ENCODE measurements at places on chromosomes 6 and 20. TPM values are rescaled to one million over a fixed set of nuclear protein-coding genes. Genes with fewer than 3 reads are reported as not detected.

DNA sequence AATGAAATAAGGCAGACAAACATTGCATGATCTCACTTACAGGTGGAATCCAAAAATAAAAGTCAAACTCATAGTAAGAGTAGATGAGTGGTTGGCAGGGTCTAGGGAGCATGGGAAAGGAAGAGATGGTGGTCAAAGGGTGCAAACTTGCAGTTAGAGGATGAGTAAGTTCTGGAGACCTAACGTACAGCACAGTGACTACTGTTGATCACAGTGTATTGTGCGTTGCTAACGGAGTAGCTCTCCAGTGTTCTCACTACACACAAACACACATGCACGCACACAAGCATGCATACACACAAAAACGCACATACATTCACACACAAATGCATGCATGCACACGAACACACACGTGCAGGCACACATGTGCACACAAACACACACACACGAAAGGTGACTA, 54.9 kb downstream of the LY86 start:
- no peak for DNase-seq

GRCh38 chr6:110180228-110181008, at the start of gene CDC40:
TSS of gene CDC40 (plus strand) at chr6:110180427. CDS start at chr6:110180445, 18 bp downstream.
- DNase-seq: peak; percentile 53

GRCh38 chr20:10113746-10114145, 79.0 kb downstream of the ANKEF1 start:
- DNase-seq: no peak

DNA sequence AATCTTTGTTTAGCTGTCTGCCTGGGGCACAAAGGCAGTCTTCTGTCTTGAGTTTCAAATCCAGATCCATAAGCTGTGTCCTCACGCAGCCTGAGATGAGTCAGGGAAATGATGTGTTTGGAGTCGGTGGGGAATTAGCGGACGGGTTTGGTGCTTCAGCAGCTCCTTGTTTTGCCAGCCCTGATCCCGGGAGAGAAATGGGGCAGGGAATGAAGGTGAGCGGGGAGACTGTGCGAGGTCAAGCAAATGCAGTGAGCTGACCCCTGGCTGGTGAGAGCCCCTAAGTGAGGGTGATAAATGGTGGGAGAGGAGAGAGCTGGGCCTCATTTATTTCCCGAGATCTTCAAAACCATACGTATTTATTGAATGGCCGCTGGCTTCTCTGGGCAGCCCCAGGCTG, 21.6 kb downstream of the DUSP22 start:
- DNase-seq: no peak

DNA sequence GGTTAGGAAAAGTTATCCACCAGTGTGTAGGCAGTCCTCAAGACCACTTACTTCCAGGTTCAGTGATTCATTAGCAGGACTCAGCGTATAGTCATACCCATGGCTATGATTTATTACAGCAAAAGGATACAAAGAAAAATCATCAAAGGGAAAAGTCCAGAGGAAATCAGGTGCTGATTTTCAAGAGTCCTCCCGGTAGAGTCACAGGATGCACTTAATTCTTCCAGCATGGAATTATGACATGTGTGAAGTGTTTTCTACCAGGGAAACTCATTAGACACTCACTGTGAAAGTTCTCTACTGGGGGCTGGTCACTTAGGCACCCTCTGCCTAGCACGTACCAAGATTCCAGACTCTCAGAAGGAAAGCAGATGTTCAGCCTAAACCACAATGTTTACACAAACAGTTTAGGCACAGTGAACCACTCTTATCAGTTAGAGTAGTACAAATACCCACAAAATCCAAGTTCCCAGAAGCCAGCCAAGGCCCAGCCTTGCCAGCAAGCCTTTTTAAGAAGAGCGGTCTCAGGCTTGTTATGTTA, 10.2 kb downstream of the WFDC3 start:
- DNase-seq: peak; percentile 24

DNA sequence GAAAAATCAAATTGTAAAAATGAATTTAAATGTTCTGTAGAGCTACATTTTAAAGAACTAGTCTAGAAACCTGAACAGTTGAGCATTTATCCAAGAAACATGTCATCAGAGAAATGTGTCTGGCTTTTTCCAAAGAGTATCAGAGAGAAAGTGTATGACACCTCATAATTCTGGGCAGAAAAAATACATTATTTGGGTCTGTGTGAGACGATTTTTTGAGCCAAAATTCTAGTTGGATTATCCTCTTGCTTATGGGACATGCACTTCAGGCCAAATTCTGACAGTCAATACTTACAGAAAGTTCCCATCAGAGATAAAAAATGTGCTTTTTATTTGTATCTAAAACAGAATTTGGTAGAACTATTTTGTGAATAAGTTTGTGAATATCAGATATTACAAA, 1242.7 kb downstream of the EPHA7 start:
- no peak for DNase-seq

GRCh38 chr20:45853484-45853883, 3.7 kb downstream of the ACOT8 start:
- DNase-seq: no peak

DNA sequence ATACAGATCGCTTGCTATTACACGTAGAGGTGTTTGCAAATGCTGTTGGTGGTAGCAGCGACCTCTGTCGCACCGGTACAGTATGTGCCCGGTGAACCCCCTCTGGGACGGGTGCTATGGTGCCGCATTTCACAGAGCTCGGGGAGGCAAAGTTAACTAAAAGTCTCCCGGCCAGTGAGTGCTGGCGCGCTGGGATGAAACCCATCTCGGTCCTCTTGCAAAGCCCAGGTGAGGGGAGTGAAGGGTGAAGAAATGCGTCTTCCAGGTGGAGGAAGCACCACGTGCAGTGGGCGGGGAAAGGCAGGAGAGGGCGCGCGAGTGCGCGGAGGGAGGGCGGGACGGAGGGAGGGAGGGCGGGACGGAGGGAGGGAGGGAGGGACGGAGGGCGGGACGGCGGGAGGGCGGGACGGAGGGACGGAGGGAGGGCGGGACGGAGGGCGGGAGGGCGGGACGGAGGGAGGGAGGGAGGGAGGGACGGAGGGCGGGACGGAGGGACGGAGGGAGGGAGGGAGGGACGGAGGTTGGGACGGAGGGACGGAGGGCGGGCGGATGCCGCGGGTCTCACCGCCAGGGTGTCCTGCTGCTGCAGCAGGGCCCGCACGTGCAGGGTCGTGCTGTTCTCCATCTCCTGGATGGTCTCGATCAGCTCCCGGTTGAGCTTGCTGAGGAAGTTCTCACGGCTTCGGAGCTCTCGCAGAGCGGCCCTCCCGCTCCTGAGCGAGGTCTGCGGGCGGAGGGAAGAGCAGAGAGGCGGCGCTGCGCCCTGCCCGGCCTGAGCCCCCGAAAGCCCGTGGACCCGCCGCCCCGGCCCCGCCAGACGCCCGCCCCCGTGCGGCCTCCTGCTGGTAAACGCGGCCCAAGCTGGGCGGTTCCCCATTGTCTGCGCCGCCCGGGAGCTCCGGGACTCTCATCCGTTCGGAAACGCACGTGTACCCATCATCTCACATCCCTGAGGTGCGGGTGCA, 11.7 kb downstream of the C20orf96 start:
- DNase-seq: no peak

GRCh38 chr6:131027326-131027725, 35.7 kb downstream of the EPB41L2 start:
- DNase-seq: no peak

- peak; percentile 80 for DNase-seq
Observed at GRCh38 chr6:134175532-134176263, 123.3 kb upstream of the SLC2A12 start.

DNA sequence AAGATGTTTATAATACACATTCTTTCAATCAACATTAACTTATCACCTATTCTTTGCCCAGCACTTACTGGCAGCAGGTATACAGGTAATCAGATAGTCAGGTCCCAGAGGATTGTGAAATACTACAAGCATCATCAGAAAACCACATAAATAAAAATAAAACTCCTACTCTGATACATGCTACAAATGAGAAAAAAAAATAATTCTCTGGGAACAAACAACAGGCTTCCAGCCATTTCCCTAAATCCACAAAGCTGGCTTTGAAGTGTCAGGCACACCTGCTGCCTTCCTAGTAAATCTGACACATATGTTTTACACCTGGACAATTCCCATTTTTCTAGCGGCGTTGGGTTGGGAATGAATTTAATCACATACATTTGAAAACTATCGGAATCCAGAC, 384.5 kb upstream of the CDH4 start:
- DNase-seq: no peak

DNA sequence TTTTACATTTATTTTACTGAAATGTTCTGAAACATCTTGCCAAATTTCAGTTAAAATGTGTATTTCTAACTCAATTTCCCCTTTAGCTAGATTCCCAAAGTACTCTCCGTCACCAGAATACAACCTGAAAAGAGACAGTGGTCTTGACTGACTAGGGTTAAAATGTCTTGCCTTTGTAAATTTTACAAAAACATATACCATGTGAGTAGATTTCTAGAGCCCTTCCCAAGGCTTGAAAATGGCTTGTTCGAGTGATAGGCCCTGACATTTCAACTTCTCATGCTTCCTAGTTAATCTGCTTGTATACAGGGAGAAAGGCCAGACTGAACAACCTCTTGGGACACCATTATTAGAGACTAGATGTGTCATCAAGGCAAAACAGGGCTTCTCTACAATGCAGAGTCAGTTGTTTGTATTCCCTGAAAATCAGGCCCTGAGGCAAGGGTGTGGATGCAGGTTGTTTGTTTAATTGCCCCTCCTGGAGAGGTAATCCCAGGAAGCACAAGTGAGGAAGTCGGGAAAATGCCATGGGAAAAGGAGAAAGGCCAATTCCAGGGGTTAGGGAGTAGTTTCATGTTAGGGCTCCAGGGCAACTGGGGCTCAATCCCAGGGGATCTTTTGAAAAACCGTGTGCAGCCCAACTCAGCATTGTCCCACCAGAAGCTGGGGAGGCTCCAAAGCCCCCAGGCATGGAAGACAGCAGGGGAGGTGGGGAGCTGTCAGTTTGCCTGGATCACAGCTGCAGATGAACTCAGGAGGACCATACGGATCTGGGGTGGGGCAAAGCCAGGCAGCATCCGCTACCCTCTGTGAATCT, 11.6 kb upstream of the TFB1M start:
- no peak for DNase-seq

DNA sequence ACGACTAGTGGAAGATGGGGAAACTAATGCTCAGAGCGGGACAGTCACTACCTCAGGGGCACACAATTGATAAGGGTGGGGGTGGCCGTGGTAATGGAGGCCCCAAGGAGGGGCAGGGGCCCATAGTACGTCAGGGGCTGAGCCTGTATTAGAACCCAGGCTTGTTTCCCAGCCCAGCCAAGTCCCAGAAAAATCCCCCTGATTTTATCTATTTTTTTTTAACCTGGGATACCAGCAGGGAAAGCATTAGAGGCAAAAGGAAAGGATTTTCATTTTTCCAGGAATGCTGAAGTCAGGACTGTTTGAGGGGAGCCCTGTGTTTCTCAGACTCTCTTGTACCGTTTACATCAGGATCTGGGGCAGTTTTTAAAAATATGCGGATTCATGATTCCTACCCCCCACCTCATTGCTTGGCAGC, 382 bp downstream of the MYH7B start:
- no peak for DNase-seq

DNA sequence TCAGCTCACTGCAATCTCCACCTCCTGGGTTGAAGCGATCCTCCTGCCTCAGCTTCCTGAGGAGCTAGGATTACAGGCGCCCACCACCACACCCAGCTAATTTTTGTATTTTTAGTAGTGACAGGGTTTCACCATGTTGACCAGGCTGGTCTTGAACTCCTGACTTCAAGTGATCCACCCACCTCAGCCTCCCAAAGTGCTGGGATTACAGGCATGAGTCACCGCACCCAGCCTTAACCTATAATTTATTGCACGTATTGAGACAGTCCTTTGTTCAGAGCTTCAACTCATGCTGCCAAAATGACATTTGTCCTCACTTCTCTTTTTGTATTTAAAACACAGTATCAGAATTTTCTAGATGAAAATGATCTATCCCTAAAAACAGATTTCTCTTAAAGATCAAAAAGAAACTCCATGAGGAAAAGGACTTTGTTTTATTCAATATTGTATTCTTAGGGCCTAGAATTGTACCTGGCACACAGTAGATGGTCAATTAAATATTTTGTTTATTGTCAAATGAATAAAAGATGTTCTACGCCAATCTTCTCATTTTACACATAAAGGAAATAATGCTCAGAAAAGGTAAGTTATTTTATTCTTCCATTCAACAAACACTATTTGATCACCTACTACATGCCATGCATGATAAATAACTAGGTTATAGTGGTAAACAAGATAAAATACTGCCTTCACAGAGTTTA, 10.8 kb downstream of the SERAC1 start:
- DNase-seq: no peak

DNA sequence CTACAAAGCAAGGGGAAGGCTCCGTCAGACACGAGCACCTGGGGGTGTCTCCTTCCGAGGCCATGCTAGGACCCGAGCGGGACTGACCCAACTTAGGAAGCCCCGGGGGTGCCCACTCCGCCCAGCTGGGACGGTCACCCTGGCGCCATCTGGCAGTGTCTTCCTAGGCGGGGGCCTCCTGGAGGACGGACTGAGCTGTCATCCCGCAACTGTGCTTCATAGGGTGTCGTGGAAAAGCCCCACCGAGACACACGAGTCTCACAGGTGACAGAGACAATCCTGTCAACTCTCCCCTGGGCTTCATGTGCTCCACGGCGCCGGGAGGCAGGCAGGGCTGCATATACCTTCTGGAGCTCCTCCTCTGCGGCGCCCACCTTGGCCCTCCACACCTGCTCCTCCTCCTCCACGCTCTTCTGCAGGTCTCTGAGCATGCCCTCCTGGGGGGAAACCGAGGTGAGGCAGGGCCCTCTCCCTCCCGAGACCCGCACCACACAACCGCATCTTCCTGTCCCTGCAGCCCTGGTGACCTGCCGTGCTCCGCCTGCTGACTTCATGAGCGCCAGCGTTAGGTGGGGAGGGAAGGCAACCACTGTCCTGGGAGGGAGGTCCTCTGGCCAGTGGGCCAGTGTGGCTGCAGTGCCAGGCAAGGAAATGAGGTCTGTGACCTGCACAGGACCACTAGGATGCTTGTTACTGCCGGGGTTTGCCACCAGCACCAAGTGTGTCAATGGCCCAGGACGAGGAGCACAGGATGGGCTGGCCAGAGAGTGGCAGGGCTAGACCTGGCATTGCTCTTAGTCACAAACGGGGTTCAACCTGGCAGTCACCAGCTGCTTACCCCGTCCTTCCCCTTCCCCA, 50.7 kb downstream of the DSTN start:
- no peak for DNase-seq

DNA sequence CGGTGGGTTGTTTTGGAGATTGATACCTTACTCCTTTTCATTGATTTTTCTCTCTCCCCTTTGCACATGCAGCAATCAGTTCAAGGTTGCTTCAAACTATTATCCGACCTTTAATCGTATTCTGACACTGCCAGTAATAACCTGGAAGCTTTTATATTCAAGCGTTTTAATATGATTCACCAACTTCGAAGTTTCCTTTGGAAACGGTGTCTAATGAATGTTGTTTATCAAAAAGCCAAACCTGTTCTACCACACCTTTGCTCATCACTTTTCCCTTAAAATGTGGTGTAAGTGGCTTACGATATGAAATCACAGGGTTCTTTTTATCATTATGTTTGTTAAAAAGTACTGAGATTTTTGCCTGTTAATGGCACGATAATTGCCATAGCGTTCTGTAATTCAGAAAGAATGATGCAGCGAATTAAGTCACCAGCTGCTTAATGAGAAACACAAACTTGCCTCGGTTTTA, 660 bp downstream of the STXBP5 start:
- DNase-seq: no peak

- DNase-seq: peak; percentile 54
Observed at GRCh38 chr20:17895641-17896171, 72.9 kb downstream of the SNX5 start.

ISM1 gene
- total RNA-seq: 13.6 TPM

TAF4 gene
- 14.6 TPM for total RNA-seq

GPX5 gene
- not detected for total RNA-seq

SRSF12 gene
- 0.49 TPM for total RNA-seq

MROH8 gene
- 4.0 TPM for total RNA-seq

PABPC1L gene
- 34.5 TPM for total RNA-seq

C6orf52 gene
- 1.3 TPM for total RNA-seq

Data from lung (tissue), 17 donors.